ENCODE measurements at places on chromosomes 1 and 21. TPM values are rescaled to one million over a fixed set of nuclear protein-coding genes. Genes with fewer than 3 reads are reported as not detected.

Gene C1QC
- total RNA-seq: not detected

Gene PARP1
- total RNA-seq: 104 TPM

Gene AK5
- total RNA-seq: 6.4 TPM

Gene SLC16A4
- 39.9 TPM for total RNA-seq

Gene KCNA2
- total RNA-seq: 0.02 TPM

Gene TTC4
- 35.3 TPM for total RNA-seq

Gene SPRR2E
- total RNA-seq: not detected

Gene BATF3
- total RNA-seq: 32.8 TPM

Gene OR2T3
- not detected for total RNA-seq

Gene SPRR1B
- total RNA-seq: not detected

Gene HRNR
- 0.01 TPM for total RNA-seq

Gene MIA3
- total RNA-seq: 22.3 TPM

Gene LINGO4
- total RNA-seq: not detected

Gene CCDC28B
- 1.8 TPM for total RNA-seq

Gene RAB3B
- 4.3 TPM for total RNA-seq

Data from A549 treated with AZD2906 at 1 μM for 4 hours (cell line).